GM23248 (cell line): ENCODE measurements at places on chromosomes 2 and 18.
A peak's percentile ranks its signal among the peaks of the same experiment; 100 is the strongest.

- DNase-seq, result peak; percentile 27
Observed at GRCh38 chr2:180219491-180219890, 212.4 kb upstream of the CWC22 start.

GRCh38 chr2:186590759-186591505 lies 1.1 kb downstream of the ITGAV start:
- DNase-seq, result peak; percentile 72

DNA sequence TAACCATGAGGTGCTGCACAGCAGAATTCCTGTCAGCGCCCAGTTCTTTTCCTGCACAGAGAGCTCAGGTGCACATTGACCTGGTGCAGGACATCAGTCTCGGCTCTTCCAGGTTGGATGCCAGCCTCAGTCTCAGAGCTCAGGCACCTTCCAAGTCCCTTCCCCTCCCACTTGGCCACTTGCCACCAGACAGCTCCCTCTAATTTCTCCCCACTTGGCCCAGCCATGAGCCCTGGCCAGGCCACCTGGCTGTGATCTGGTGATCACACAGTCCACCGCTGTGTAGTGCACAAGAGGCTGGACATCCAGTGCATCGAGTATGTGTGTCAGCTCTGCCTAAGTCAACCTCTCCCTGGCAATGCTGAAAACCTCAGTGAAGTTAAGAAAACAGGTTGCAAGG lies 336.6 kb upstream of the MYT1L start:
- no peak for DNase-seq

GRCh38 chr2:229635371-229635680 lies 79.0 kb downstream of the DNER start:
- DNase-seq, result no peak

DNA sequence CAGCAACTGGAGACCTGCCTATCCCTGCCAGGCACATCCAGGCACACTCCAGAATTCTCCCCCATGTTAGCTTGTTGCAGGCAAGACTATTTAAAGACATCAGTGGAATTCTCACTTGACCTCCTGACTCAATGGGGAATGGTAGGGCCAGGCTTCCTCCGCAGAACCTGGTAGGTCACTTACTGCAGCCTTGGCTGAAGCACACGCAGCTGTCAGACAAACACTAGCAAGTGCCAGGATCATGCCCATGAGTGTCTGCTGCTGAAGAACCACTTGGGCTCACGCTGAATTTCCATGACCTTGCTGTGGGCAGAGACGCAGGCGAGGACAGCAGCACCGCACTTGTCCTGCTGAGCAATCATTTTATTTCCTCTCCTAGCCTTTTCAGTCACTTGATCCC lies 3.2 kb downstream of the LRRC30 start:
- no peak for DNase-seq

GRCh38 chr2:144834363-144834762 lies 314.4 kb upstream of the ZEB2 start:
- DNase-seq, result peak; percentile 23

DNA sequence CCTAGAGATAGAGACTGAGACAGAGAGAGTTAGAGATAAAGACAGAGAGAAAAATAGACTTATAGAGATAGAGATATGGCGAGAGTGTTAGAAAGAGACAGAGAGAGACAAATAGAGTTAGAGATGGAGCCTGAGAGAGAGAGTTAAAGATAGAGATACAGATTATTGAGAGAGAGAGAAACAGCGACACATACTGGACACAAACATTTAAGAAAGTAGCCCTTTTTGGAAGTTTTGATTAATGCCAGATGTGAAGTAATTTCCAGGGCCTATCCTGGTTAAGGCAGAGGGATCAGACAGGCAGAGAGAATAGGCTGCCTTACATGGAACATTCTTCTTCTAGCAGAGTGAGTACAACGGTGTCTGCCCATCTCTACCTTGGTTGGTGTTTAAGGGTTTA lies 311.6 kb upstream of the CDH7 start:
- no peak for DNase-seq

DNA sequence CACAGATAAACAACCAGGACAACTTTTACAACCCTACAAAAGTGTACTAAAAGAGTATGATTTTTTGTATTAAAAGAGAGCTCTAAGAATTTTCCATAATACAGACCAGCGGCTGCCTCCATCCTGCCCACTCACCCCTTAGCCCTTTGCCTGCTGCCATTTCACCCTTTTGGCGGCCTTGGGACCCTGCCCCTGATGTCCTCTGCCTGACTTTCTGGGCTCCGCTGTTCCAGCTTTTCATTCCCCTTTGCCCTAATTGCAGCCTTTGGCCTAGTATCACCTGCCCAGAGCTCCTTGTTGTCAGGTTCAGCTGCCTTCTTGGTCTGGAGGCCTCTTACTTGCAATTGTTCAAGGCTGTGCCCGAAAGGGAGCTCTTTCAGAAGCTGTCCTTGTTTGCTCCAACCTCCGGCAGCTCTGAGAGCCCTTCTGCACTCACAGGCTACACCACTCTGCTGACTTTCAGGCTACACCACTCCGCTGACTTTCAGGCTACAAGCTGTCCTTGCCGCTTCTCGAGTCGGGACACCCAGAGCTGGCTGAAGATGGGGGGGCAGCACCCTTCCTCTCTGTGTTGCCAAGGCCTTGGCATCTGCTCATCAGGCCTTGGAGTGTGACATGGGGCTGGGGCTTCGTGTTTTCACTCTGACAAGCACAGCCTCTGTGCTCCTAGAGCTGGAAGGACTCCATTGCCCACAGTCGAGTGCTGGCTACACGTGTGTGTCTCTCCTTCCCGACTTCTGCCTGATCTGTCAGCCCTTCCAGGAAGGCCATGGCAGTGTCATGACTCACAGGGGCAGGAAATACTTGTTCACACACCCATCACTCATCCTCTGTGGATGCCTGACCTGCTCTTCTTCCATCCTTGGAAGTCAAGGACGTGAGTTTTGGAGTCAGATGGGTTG lies 43.1 kb upstream of the HDAC4 start:
- DNase-seq, result peak; percentile 70

GRCh38 chr2:3601561-3602271 lies 6.8 kb downstream of the COLEC11 start:
- DNase-seq, result no peak

DNA sequence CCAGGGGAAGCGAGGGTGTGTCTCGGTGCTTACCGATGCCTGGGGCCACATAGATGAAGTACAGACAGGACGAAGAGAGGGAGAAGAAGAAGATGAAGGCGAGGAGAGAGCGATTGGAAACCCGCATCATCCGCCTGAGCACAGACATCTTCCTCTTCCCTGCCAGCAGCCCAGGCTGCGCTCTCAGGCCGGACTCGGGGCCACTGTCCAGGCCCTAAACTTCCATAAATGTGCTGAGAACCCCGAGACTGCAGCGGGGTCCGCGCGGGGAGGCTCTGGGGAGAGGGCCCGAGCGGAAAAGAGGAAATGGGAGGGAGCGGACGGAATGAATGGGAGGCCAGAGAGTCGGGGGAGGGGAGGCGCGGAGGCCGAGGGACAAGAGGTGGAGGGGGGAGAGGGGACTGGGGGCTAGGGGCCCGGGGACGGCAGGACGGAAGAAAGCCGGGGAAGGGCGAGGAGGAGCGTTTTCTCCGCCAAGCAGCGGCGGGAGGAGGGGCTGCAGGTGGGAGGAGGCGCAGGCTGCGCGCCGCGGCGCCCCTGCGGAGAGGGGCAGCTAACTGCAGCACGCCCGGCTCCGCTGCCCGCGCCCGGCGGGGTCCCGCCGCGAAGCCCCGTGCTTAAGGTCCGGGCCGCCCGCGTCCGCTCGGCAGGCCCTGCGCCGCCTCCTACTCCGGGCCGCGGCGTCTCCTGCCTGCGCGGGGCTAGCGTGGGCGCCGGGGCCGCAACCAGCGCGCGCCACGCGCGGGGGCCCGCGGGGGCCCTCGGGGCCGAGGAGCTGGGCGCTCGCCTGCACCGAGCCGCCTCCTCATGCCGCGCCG lies at the start of gene B4GALT6:
Gene B4GALT6, minus strand, starts transcription at position 303 of the 818 bp plus-strand sequence. Its CDS starts 155 bp downstream, at position 148.
- DNase-seq, result peak; percentile 41

- DNase-seq, result peak; percentile 11
Observed at GRCh38 chr2:142716463-142717242, 160.8 kb upstream of the KYNU start.

DNA sequence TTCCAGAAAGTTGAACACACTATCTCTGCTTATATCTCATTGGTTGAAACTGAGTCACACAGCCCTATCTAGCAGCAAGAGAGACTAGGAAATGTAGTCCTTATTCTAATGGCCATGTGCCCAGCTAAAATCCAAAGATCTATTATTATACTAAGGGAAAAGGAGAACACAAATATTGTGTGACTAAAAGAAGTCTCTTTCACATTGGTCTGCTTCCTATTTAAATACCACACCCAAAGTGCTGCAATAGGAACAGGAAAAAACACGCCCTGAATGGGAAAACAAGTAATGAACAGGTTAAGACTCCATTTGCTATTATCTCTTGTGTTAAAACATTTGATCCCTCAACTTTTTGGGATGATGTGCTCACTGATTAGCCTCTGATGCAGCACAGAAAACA lies 86.8 kb upstream of the BARD1 start:
- DNase-seq, result no peak

DNA sequence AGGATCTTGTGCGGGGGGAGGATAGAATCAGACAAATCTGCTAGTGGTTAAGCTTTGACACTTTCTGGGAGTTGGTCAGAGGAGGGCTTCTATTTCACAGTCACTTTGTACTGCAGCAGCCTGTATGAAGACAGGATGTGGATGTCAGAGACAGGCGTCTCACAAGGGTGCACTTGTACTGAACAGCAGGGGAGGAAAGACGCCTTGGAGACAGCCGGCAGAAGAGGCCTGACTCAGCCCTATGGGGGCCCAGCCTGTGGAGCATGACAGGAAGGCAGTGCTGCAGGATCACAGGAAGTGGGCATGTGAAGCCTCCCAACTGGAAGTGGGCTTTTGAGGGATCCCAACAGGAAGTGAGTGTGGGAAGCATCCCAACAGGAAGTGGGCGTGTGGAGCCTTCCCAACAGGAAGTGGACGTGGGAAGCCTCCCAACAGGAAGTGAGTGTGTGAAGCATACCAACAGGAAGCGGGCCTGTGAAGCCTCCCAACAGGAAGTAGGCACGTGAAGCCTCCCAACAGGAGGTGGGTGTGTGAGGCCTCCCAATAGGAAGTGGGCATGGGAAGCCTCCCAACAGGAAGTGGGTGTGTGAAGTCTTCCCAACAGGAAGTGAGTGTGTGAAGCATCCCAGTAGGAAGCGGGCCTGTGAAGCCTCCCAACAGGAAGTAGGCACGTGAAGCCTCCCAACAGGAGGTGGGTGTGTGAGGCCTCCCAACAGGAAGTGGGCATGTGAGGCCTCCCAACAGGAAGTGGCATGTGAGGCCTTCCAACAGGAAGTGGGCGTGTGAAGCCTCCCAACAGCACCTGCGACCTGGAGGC lies 212.3 kb downstream of the SNTG2 start:
- DNase-seq, result no peak

GRCh38 chr2:139296672-139297209 lies 516.6 kb upstream of the NXPH2 start:
- DNase-seq, result no peak

GRCh38 chr2:189413249-189413648 lies 28.0 kb upstream of the WDR75 start:
- no peak for DNase-seq

DNA sequence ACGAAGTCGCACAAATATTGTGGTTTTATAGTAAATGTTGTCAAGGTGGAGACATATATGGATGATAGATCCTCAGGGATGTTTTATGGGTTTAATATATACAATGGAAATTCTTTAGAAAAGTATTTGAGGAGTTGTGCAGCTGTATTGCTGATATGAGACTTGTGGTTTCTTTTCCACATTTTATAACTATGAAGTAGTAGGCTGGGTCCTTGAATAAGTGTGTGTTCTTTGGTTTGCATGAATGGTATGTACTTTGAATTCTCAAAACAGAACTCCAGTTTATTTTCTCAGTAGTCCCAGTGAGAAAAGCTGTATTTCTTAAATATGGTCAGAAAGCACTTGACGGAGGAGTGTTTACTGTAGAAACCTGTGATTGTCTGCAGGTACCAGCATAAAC lies 42.4 kb downstream of the PLCL1 start:
- DNase-seq, result peak; percentile 37

DNA sequence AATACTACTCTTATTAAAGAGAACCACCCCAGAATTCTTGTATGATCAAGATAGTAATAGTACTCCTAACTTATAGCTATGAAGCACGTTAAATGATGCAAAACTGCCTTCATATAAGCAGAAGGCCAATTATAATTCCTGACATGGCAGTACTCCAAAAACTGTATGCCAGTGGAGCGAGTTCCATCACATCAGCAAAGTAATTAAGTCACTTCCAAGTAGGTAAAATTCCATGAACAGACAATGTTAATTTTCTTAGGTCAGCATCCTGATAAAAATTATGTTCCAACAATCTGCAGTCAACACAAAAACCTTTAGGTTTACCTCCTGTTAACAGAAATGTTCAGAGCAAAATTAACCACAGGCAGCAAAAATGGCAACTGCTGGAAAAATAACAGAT lies 136.7 kb downstream of the CDH2 start:
- DNase-seq, result no peak

GRCh38 chr2:239926587-239927232 lies 98.4 kb downstream of the NDUFA10 start:
- DNase-seq, result peak; percentile 36

DNA sequence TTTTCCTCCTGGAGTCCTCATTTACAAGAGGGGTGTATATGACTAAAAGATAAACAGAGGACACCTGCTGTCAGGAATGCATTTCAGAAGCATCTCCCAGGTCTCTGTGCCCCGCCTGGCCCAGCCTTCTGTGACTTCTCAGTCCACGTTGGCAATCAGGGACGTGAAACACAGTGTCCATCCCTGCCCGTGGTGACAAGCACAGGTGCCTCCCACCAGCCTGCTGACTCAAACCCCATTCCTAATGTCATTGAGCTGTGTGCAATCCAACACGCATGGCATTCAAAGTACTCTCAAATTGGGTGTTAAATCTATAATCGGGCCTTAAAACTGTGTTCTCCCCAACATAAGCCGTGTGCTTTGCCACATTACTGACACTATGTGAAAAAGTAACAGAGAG lies 343.2 kb downstream of the EIPR1 start:
- no peak for DNase-seq
